ENCODE measurements at places on chromosomes 12 and 14.

- no peak for DNase-seq
These were observed 310.2 kb upstream of the DIO2 start for GRCh38 chr14:80521456-80521855.

GRCh38 chr12:32627976-32628375 is 51.1 kb upstream of the DNM1L start:
- DNase-seq, result no peak

- DNase-seq, result no peak
These were observed 115.5 kb downstream of the PAPOLA start for GRCh38 chr14:96617635-96618034.

DNA sequence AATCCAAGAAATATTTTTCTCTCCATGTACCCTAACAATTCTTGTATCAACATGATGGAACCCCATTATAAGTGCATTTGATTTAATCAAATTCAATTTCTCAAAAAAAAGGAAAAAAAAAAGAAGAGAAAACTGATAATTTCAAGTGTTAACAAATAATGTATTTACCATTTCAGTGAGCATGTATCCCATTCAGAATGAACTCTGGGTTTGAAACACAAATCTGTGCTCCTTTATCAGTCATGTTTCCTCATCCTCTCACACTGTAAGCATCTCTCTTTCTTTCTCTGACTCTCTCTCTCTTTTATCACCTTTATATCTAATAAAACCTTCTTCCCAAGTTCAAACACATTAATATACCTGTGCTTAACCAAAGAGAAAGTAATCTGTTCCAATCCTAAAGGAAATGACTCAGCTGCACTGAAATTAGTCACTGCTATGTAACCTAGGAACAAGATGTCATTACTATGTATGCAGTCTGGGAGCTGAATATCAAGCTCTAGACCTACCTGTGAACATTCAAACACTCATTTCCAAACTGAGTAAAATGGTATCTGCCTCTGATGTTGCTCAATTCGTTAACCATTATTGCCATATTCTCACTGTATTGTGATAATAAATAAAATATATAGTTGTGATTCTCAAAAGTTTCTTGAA is 135.0 kb upstream of the LRIG3 start:
- peak; percentile 50 for DNase-seq

DNA sequence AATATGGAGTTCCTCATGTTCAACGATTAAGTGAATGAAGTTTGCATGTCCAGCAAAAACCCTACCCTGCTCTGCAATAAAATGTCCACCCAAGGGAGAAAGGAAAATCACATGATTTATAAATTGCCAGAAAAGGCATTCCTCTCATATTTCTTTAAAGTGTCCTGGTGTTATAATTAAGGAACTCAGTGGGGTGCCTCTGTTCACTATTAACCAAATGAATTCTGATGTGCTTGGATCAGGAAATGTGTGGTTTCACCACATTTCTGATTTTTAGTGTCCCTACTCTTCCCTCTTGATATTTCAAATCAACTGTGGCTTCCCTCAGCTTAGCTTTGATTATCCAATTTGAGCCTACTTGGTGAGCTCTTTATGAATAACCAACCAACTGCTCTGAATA is 208.1 kb downstream of the PHLDA1 start:
- no peak for DNase-seq

- peak; percentile 47 for DNase-seq
These were observed at the start of gene HVCN1 for GRCh38 chr12:110688446-110689280. Gene HVCN1 (minus strand): TSS chr12:110689115. CDS start chr12:110683245, 5,870 bp downstream.

DNA sequence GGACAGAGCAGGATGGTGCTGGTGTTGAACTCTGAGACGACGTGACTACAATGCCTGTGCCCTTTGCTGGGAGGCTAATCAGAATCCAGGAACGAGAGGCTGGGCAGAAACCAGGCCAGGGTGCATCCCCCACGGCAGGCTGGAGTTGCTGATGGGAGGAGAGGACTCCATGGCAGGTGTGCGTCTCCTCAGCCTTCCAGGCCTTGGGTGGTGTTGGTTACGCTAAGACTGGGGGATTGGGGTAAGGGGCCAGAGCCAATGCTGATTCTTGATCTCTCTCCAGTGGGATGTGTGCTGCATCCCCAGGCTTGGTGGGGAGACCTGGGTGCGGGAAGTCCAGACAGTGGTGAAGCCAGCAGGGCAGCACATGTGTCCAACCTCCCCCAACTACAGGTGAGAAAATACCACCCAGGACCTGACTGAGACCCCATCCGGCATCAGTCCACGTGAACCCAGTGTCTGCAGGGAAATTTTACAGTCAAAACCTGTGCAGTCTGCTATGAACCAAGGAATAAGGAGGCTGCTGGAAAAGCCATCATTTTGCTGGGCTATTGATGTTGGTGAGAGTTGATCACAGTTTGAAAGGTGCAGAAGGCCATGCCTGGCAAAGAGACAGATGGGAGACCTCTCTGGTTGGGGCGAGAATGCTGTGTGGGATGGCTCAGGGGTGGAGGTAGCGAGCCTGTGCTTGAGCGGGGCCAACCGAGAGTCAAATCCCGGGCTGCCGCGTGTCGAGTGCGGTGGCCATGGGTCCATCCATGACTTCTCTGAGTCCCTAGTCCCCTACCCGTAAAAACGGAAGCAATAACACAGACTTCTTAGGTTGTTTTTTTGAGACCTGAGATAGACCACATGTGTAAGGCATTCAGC is 89.8 kb downstream of the NTF3 start:
- DNase-seq, result no peak

GRCh38 chr12:97075161-97075933 is 168.3 kb downstream of the NEDD1 start:
- no peak for DNase-seq

DNA sequence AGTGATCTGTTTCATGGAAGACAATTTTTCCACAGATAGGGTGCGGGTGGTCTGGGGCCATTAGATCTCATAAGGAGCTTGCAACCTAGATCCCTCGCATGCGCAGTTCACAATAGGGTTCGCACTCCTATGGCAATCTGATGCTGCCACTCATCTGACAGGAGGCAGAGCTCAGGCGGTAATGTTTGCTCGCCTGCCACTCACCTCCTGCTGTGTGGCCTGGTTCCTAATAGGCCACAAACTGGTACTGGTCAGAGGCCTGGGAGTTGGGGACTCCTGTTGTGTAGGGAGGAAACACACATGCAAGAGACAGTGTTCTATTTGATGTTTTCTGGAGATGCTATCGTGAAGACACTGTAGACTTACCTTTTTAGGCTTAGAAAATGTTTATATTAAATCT is 77.0 kb upstream of the FGD4 start:
- no peak for DNase-seq

DNA sequence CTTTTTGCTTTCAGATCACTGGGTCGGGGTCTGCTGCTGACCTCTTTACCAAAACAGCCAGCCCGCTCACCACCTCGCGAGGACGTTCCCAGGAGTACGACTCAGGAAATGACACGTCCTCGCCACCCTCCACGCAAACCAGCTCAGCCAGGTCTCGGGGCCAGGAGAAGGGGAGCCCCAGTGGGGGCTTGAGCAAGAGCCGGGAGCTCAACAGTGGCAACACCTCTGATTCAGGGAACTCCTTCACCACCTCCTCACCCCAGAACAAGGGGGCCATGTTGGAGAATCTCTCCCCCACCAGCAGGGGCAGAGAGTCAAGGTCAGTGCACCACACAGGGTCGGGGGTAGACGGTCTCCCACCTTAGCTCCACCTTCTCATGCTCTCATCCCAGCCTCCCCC is 33.4 kb upstream of the HSPB8 start:
- no peak for DNase-seq

All from adipocyte (in vitro differentiated cells).